ENCODE measurements at places on chromosomes 12 and 14.

- DNase-seq = no peak
Measured at GRCh38 chr12:90682398-90682797, 272.6 kb downstream of the CCER1 start.

GRCh38 chr12:59491877-59492276 lies 104.0 kb upstream of the SLC16A7 start:
- no peak for DNase-seq

GRCh38 chr12:123160801-123161487 lies 10.1 kb upstream of the PITPNM2 start:
- peak; percentile 81 for DNase-seq

GRCh38 chr14:92934196-92935085 lies 11.5 kb downstream of the CHGA start:
- DNase-seq = no peak
